GM13976 (cell line): ENCODE measurements at places on chromosomes 4 and X.

- no peak for DNase-seq
These were observed 28.9 kb downstream of the CPLX1 start for GRCh38 chr4:797066-797465.

DNA sequence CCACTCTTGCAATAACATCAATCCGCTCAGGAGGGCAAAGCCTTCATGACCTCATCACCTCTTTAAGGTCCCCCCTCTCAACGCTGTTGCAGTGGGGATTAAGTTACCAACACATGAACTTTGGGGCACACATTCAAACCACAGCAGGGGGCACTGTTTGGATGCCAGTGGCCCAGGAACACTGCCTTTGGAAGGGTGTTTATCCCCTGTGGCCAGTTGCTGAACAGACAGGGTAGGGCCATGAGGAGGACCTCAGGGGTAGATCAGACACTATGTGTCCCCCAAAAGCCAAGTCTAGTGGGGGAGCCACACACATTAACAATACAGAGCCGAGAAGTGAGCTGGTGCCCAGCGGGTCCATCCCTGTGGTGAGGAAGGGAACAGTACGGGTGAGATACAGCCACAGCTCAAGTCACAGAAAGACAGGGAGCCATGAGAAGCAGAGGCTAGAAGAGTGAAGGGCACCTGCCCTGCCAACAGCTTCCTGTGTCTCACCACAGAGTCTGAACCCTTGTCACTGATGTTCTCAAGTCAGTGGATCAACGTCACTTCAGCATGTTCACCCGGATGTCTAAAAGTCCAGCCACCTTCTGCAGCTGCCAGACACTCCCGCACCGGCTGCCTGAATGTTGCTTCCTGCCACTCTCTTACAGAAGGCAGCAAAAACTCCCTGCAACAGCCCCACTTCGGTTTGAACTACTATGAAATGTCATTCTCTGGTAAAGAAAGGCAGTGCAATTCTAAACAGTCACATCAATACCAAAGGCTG, 19.9 kb upstream of the MXD4 start:
- DNase-seq = peak; percentile 59

- no peak for DNase-seq
These were observed 89.9 kb downstream of the CEP135 start for GRCh38 chr4:56038487-56039162.

DNA sequence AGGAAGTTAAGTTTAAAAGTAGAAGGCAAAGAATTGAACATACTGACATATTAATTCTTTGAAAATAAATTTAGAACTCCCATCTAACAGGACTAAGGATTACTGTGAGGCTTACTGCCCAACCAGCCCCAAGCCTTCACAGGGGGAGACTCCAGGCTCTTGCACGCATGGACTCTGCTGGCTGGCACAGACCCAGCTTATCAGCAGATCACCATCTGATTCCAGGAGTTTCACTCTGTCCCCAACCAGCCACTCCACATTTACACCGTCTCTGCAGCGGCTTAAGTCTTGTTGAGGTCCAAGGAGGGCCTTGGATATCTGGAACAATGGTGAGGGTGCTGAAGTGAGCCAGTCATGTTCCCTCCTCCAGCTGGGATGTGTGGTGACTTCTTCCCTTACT, 16.4 kb upstream of the OTUD4 start:
- DNase-seq = no peak

GRCh38 chr4:127425851-127426250, 206.9 kb upstream of the INTU start:
- no peak for DNase-seq

DNA sequence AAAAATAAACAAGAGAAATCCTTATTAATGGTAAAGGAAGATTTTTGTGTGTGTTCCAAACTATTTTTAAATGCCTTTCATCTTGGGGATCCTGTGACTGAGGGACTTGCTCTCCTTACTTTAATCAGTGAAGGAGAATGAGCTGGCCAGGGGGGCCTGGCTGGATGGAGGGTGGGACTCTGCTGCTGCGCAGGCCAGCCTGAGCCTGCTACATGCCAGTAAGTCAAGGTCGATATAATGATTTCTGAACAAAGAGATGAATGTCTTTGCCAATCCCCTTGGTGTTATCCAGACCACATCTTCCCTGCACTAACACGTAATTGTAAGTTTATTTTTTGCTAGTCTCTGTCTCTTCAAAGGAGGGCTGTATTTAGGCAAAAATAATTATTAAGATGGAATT, 1679.2 kb upstream of the TENM3 start:
- DNase-seq = no peak

- DNase-seq = no peak
These were observed 45.5 kb downstream of the CCNG2 start for GRCh38 chr4:77202491-77202890.

GRCh38 chr4:10106421-10107039, 10.1 kb downstream of the WDR1 start:
- DNase-seq = no peak

DNA sequence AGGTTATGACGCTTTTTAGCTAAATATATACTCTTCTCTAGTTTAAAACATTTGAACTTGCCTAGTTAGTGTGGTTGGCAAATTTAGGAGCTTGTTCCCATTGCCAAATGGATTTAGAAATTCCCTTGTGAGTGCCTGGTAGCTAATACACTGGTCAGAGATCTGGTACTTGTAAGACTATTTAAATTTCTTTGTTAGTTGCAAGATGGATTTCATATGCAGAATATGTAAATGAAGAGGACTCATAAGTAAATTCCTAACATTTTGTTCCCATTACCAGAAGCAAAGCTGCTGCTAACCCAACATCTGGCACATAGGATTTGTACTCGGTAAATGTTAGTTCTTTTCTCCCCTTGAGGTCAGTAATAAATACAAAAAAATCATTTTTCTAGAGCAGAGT, 56.0 kb upstream of the PGK1 start:
- no peak for DNase-seq

DNA sequence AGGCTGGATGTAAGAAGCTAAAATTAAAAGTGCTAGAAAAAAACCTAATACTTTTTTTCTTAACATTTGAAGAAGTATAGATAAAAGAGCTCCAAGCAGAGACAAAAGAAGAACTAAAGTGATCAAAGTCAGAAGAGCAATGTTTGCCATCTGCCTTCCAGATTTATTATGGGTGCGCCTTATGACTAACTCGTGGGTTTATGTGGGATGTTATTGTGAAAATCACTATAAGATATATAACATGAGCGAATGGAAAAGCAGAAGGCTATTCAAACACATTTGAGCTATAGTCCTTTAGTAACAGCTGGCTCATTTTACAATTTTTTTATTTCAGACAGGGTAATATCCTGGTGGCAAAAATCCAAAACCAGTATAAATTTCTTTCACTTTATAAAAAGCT, 1040.7 kb downstream of the RAPGEF2 start:
- DNase-seq = no peak

- DNase-seq = no peak
These were observed 11.0 kb upstream of the BMPR1B start for GRCh38 chr4:94746746-94747145.

- no peak for DNase-seq
These were observed 23.3 kb downstream of the PHOX2B start for GRCh38 chr4:41725254-41725653.

DNA sequence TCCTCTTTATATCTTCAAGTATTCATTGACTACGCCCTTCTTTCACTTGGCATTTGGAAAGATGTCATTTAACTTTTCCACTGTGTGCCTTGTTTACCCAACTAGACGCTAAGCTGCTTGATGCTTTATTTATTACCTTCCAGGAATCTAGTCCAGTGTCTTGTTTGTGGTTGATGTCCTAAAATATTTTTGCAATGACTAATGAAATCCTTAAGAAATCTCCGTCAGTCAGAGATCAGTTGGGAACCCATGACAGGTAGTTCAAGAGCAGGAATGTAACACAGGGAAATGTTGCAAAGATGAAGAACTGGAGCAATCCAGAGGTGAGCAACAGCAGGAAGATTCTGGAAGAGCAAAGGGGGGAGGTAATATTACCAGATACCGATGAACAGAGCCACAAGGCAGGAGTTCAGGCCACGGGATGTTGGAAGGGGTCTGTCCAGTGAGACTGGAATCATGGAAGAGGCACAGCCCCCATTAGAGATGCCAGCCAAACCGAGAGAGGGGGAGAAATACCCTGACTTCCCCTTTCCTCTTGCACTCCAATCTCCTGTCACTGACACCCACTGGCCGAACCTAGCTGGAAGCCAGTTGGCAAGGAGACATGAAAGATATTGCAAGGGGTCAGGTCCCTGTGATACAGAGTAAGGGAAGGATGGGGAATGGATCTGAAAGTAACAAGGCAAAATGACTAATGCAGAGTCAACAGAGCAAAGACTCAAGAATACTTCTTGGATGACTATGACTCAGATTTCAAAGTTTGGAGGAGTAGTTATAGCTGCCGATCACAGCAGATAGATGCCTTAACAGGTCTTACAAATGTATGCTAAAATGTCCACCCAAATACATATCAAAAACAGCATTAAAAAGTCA, 62.7 kb upstream of the PHKA2 start:
- DNase-seq = no peak

DNA sequence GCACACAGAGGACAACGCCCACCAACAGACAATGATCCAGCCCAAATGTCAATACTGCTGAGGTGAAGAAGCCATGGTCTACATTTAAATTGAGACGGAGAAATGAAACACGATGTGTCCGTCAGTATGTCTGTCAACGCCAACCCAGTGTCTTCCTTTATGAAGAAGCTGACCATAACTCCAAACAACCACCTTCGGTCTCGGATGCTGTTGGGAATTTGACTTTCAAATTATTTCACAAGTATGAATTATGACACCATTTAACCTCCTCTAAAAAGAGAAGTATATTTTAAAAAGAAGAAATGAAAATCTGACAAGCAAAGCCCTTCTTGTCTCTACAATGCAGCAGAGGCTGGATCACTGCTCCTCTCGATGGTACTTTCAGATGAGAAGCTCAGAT, 123.7 kb upstream of the MAP3K15 start:
- DNase-seq = no peak

DNA sequence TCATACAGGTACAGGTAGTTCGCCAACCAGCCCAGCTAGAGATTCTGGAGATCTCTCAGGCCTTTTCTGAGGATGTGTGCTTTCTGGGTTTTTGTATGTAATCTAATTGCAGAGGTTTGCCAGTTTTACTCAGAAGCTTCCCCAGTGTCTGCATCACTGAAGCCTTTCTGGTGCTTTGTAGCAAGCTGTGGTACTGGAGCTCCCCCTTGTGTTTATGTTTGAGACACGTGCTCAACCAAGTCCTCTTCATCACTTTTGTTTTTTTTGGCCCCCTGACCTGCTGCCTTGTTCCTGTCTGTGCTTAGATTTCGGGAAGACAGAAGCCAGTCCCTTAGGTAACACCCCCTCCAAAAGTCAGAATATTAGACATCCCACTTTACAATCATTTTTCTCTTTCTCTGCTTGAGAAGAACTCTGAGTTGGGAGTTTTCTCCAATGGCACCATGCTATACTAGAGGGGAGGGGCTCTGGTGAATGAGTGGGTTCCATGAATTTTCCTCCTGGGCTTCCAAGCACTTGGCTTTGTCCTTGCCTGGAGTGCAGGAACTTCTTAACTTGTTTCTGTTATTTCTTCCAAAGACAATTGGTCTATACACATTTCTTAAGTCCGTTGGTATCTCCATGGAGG, 128.4 kb upstream of the TBC1D9 start:
- DNase-seq = peak; percentile 69

- DNase-seq = no peak
These were observed 115.1 kb upstream of the MXRA5 start for GRCh38 chrX:3461397-3462165.

GRCh38 chr4:79267671-79268070, 58.2 kb downstream of the NAA11 start:
- DNase-seq = no peak

DNA sequence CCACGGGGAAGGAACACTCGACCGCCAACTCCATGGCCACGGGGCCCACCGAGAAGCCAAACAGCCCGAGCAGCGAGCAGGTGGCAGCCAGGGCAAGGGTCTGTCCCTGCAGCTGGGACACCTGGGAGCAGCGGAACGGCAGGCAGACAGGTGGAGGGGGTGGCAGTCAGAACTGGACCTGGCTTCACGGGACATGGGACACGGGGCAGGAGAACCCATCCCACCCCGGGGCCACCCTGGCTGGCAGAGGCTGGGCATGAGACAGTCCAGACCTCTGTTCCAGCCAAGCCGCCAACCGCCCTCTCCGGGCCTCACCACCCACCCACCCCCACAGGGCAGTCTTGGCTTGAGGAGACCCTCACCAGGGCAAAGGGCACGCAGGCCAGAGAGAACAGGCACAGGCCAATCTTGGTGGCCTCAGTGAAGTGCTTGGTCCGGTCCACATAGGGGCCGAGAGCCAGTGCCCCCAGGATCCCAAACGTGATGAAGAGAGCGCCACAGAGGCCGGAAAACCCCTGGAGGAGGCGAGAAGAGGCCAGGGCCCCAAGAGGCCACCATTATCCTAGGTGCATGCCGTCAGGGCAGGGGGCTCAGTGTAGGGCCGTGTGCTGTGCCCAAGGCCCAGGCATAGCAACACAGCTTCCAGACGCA, 5.6 kb downstream of the SLC49A3 start:
- DNase-seq = no peak

- no peak for DNase-seq
These were observed 69.6 kb downstream of the EPHA5 start for GRCh38 chr4:65600656-65601055.

GRCh38 chr4:159229164-159229563, 126.3 kb downstream of the RAPGEF2 start:
- DNase-seq = no peak

DNA sequence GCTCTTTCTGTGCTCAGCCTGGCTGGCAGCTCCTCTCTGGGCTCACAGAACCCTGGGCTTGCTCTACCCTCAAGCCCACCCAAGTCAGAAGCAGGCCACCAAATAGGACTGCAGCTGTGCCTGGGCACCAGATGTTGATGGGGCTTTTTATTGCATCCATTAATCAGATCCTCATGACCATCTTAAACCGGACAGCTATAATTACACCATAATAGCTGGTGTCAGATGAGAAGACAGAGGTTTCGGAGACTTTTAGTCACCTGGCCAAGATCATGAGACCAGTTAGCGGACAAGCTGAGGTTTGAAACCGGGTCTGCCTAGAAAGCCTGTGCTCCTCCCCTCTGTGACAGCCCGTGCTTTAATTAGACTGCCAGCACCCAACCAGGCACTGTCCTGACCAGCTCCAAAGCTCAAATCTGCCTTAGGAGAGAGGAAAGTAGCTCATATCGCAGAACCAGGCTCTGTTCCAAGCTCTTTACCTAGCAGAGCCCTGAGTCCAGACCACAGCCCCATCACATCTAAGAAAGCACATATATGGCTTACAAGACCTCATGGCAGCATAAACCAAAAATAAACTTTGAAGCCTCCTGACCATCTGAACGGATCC, 88.9 kb downstream of the JAKMIP1 start:
- no peak for DNase-seq

DNA sequence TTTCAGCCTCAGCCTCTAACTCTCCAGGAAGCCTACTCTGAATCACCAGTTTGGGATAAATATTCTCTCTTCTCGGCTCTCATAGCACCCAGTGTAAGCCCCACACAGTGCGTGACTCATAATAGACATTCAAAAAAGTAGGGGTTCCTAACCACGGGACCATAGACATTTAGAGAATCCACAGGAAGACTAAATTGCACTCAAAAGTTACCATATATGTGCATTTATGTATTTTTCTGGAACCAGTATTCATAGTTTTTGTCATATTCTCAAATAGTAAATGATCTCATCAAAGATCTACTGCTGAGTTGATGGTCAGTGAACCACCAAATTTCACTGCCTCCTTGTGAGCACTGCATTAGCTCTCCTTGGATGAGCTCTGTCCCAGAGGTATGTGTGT, 625.7 kb downstream of the SMARCA1 start:
- no peak for DNase-seq
